RCC 7860 (cell line): ENCODE measurements at places on chromosomes 13 and 19.

DNA sequence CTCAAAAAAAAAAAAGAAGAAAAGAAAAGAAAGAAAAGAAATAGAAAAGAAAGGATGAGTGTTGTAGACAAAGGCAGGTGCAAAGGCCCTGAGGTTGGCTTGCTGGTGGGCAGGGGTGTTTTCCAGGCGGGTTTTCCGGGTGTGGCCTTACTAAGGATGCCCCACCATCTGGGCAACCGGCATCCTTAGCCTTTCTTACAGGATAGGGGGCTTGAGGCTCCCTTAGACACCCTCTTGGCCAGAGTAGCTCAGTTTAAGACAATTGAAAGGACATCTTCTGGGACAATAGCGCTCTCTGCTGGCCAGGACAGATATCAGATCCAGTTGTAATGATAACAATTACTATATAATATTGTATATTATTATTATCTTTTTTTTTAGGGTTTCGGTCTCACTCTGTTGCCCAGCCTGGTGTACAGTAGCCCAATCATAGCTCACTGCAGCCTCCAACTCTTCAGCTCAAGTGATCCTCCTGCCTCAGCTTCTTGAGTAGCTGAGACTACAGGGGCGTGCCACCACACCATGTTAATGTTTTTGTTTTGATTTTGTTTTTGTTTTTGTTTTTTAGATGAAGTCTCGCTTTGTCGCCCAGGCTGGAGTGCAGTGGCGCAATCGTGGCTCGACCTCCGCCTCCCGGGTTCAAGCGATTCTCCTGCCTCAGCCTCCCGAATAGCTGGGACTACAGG lies 1.4 kb upstream of the QTRT1 start:
- peak; percentile 49 for DNase-seq

DNA sequence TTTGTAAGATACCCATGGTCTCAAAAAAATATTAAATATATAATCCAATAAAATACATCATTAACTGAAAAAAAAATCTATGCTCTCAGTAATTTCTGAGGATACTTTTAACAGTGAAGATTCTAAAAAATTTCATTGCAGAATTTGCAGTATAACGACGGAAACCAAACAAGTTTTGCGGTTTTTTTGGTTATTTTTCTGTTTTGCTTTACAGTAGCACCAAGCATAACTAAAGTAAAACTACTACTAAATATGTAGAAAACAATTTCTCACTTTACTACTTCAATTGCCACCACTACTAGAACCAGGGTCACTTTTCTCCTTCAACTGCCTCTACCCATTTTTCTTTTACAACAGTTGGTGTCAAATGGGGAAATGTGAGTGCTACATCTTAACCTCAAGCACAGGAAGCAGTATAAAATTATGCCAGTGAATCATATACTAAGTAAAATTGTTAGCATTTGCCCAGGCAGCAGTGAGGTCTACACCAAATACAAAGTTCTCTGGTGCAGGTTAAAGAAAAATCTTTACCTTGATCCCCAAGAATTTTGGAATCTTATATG lies 24.1 kb downstream of the MICU2 start:
- DNase-seq = no peak

GRCh38 chr13:71249011-71249410 lies 618.0 kb downstream of the DACH1 start:
- no peak for DNase-seq

- no peak for DNase-seq
These were observed 527 bp upstream of the EMC10 start for GRCh38 chr19:50475736-50476223.

GRCh38 chr13:107202371-107203023 lies 634.6 kb upstream of the ARGLU1 start:
- no peak for DNase-seq

GRCh38 chr13:77328819-77329132 lies 1.9 kb upstream of the MYCBP2 start:
- DNase-seq = no peak

GRCh38 chr19:16577531-16577985 lies 5.3 kb upstream of the SLC35E1 start:
- no peak for DNase-seq

- no peak for DNase-seq
These were observed 6.4 kb upstream of the SPATA13 start for GRCh38 chr13:24153979-24154701.

- DNase-seq = peak; percentile 90
These were observed 32.5 kb downstream of the CAPN12 start for GRCh38 chr19:38711726-38712153.

DNA sequence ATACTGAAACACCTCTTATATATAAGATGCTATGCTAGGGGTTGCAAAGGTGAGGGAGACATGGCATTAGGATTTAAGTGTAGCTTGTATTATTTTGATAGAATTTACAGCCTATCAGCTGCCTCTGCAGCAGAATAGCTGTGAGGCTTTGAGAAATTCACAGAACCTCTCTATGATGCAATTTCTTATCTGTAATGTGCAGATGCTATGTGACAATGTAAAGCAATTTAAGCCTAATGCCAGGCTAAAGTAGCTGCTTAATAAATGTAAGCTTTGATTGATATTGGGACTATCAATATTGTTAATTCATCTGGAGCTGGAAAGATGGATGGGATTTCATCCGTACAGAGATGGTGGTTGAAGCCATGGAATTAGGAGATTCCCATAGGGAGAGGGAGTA lies 1.6 kb downstream of the ADGRE3 start:
- no peak for DNase-seq

DNA sequence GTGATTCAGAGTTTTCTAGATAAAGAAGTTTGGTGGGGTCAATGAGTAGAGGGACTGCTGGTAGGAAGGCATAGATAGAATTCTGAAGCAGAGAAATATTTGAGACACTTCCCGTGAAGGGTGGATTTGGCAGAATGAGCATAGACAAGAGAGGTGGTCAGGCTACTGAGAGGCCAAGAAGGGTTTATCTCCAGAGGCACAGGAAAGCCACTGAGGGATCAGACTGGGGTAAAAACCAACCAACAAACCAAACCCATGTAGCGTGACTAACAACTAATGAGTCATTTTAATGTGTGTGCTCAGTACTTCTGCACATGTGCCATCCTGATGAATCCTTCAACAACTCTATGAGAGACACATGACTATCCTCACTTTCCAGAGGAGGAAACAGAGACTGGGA lies 60.0 kb upstream of the SERP2 start:
- DNase-seq = peak; percentile 89

DNA sequence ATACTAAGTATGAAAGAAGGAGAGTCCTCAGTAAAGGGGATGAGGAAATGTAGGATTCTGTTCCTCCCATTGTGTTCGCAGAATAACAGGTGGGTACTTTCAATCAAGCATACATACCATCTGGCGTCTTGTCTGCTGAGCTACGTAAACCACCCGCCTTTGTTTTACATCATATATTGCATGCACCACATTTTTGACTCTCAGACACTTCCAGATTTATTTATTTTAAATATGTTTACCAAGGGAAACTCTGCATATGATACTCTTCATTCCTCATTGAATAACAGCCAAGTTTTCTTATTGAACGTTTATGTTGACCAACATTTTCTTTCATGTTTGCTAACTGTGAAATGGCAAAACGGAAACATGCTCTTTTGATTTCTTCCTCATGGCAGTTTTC lies 174.1 kb downstream of the FGF14 start:
- DNase-seq = no peak

DNA sequence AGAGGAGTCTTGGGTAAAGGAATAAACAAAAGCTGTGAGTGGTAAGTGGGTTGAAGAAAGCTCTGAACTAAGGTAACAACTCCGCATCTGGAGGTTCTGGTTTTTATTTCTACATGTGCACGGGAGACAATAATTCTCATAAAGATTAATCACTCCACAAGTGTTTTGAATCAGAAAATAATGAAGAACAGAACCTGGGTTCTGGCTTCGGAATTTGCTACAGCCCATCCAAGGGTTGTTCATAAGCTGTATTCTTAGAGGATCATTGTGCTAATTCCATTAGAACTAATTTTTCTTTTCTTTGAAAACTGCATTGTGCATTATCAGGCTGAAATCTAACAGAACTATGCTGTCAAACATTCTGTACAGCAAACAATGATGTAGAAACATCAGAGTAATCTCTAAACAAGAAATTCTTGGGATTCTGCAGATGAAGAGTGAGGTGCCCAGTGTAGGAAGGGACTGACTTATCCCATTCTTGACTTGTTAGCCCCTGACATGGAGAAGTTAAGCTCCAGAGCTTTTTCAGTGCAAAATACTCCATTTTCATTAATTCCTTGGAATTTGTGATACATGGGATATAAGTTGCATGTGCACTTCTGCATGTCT lies 368.2 kb downstream of the COG6 start:
- DNase-seq = no peak

GRCh38 chr13:26037302-26037701 lies 14.5 kb downstream of the SHISA2 start:
- no peak for DNase-seq

GRCh38 chr13:52916486-52916990 lies 68.1 kb upstream of the PCDH8 start:
- DNase-seq = no peak

GRCh38 chr13:99469041-99469440 lies 32.2 kb upstream of the TM9SF2 start:
- DNase-seq = no peak

DNA sequence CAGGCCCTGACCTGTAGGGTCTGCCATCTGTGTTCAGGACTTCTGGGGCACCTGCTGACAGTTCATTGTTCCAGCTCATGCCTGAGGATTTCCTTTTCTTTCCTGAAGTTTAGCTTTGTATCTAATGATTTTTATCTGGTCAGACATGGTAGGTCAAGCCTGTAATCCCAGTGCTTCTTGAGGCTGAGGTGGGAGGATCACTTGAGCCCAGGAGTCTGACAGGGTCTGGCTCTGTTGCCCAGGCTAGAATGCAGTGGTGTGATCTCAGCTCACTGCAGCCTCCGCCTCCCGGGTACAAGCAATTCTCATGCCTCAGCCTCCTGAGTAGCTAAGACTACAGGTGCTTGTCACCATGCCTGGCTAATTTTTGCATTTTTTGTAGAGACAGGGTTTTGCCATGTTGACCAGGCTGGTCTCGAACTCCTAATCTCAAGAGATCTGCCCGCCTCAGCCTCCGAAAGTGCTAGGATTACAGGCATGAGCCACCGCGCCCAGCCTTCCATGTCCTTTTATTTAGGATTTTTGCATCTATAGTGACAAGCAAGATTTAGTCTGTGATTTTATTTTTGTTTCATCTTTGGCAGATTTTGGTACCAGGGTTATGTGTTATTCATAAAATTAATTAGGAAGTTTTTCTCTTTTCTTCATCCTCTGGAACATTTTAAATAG lies 33.2 kb downstream of the CHST8 start:
- DNase-seq = no peak

GRCh38 chr13:27022571-27023311 lies 148.9 kb downstream of the USP12 start:
- DNase-seq = peak; percentile 67

DNA sequence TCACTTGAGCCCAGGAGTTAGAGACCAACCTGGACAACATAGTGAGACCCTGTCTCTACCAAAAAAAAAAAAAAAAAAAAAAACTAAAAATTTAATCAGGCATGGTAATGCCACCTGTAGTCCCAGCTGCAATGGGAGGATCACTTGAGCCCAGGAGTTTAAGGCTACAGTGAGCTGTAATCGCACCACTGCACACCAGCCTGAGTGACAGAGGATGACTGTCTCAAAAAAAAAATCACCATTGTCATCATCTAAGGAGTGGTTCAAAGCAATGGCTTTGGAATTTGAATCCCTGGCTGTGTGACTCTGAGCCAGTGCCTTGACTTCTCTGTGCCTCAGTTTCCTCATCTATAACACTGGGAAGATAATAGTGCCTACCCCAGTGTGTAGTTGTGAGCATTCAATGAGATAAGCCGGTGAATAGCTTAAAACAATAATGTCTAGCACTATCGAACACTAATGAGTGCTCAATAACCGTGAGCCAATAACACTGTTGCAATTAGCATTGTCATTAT lies 11.5 kb downstream of the IGSF23 start:
- DNase-seq = peak; percentile 35

DNA sequence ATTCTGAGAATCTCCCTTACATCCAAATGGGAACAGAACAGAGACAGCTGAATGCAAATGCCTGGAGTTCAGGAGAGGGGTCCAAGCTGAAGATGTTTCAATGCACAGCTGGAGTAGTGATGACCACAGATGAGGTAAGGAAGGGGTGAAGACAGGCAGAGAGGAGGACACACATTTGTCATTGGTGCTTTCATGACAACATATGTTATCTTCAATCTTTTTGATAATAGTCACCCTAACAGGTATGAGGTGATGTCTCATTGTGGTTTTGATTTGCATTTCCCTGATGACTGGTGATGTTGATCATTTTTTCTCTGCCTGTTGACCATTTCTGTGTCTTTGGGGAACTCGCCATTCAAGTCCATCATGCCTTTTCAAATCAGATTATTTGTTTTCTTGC lies 19.2 kb downstream of the SIGLEC7 start:
- DNase-seq = no peak

- DNase-seq = no peak
These were observed 86.7 kb upstream of the TUBA3C start for GRCh38 chr13:19268331-19268730.

DNA sequence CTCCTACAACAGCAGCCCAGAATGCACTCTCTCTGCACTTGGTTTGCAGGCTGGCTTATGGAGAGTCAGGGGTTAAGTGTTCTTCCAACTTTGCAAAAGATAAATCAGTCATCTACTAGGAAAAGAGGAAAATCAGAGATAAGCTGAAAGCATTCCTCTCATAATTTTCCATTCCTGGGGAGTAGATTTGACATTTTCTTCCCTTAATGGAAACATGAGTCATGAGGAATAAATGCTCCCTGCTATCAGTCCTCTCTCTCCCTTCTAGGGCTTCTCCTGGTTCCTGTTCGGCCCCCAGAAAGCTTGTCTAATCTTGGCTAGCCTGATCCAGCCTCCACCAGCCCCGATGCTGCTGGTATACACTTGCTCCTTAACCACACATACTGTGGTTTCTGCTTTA lies 28.4 kb upstream of the ENOX1 start:
- DNase-seq = peak; percentile 45

GRCh38 chr13:37313372-37313771 lies 207.9 kb upstream of the CSNK1A1L start:
- no peak for DNase-seq

- no peak for DNase-seq
These were observed 776 bp upstream of the NCLN start for GRCh38 chr19:3184847-3185460.

DNA sequence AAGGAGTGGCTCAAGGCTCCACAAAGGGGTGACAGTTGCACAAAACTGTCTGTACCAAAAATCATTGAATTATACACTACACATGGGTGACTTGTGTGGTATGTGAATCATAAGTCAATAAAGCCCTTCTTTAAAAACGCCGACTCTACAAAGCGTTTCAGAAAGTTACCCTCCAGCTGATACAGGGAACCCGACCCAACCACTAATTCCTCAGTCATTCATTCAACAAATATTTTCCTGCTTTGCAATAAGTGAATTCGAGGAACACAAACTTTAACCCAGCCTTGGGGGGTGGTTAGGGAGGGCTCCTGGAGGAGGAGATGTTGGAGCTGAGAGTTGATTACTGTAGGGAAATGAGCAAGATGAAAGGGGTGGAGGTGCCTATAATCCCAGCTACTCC lies 32.0 kb downstream of the LTBP4 start:
- DNase-seq = peak; percentile 36
